ENCODE measurements at places on chromosomes 16 and 17. TPM values are rescaled to one million over a fixed set of nuclear protein-coding genes. Genes with fewer than 3 reads are reported as not detected.

CCDC144A gene
- total RNA-seq = 0.11 TPM

KRTAP9-2 gene
- not detected for total RNA-seq

DNA sequence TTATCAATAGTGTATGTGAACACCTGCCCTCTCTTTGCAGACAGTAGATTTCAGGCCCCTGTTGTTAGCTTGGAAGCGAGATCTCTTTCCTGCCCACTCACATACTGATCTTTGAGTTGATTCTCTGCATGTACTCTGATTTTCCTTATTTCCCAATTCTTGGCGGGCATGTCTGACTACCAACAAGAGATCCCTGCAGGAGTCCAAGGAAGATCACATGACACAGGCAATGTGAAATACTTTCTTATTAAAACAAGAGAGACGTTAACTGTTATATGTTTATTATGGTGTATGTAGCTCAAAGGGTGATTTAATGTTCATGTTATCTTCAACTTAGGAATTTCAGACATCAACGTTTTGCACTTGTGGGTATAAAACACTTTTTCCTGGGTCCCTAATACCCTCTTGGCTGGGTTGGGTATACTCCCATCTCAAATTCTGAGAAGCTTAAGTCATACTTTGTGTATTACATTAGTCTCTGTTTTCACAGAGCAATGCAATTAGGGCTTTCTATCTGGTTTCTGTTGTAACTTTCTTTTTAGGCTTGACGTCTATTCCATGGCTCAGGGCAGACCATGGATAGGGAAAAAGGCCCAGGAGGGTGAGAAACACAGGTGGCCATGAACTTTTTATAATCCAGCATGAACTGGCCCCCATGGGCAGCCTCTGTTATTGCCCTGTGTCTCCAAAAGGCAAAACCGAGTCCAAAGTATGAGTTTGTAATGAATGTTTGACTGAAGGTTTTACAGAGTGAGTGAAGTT, 32.2 kb downstream of the HSD17B2 start:
- H3K36me3 ChIP-seq = no peaks in the 10 kb centered on the region
- peaks cover 21% of the 10 kb centered on the region for H3K4me1 ChIP-seq
- H3K4me3 ChIP-seq = no peak overlapping the region
- H3K27me3 ChIP-seq = no peaks in the 10 kb centered on the region
- no peak for DNase-seq

GRCh38 chr16:79170555-79171246, 429.8 kb downstream of the MAF start:
- no peak for DNase-seq
- H3K27me3 ChIP-seq = no peaks in the 10 kb centered on the region
- peaks cover 17% of the 10 kb centered on the region for H3K4me1 ChIP-seq

- H3K4me3 ChIP-seq = no peak overlapping the region
- H3K27ac ChIP-seq = peak overlapping the region; percentile 50
- H3K36me3 ChIP-seq = no peaks in the 10 kb centered on the region
- no peaks in the 10 kb centered on the region for H3K27me3 ChIP-seq
These were observed 122.5 kb upstream of the CACNG5 start for GRCh38 chr17:66712453-66712852.

- no peak overlapping the region for H3K27ac ChIP-seq
- no peaks in the 10 kb centered on the region for H3K4me1 ChIP-seq
- no peaks in the 10 kb centered on the region for H3K27me3 ChIP-seq
- no peak for DNase-seq
- no peaks in the 10 kb centered on the region for H3K36me3 ChIP-seq
- H3K4me3 ChIP-seq = no peak overlapping the region
These were observed 82.1 kb upstream of the GNAO1 start for GRCh38 chr16:56109205-56109604.

DNA sequence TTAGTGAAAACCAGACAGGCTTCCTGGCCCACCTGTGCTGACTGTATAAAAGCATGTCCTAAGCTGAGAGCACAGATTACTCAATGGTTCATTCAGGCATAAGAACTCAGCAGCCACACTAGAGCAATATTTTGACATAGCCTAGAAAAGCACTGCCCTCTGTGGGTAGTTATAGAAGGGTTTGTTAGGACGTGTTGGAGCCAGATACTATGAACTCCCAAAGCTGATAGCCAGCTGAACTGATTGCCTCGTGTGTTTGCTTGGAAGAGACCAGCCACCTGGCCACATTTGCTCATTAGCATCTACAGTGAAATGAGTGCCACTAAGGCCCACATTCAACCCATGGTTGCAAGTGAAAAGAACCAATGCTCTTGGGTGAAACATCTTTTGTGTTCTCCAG, 30.8 kb upstream of the ABCA5 start:
- no peaks in the 10 kb centered on the region for H3K4me1 ChIP-seq
- no peak overlapping the region for H3K27ac ChIP-seq

GRCh38 chr16:17944345-17944744, 392.2 kb downstream of the NPIPA8 start:
- no peaks in the 10 kb centered on the region for H3K27me3 ChIP-seq
- DNase-seq = no peak
- H3K4me3 ChIP-seq = no peak overlapping the region
- H3K36me3 ChIP-seq = no peaks in the 10 kb centered on the region

DNA sequence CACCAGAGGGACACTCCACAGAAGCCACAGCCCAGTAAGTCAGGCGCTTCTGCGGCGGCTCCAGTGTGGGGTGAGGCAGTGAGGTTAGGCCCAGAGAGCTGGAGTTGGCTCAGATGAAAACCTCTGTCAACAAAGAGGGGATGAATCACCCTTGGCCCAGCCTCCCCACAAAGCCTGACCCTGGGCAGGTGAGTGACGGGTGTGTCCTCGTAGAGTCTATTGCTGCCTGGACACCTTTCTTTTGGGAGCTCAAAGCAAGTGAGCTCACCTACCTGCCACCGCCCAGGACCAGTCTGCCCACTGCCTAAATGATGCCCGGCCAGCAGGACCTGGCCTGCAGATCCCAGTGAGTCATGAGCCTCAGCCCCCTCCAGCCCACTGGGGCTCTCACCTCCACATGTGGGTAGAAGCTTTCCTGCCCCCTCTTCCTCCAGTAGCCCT, 24.9 kb upstream of the DBNDD1 start:
- H3K27ac ChIP-seq = peak overlapping the region; percentile 85
- DNase-seq = no peak
- H3K4me1 ChIP-seq = peaks cover 60% of the 10 kb centered on the region
- no peaks in the 10 kb centered on the region for H3K27me3 ChIP-seq
- H3K4me3 ChIP-seq = no peak overlapping the region

GRCh38 chr16:30775131-30775391, 11.9 kb downstream of the ZNF629 start:
- peaks cover 47% of the 10 kb centered on the region for H3K4me1 ChIP-seq
- H3K27ac ChIP-seq = peak overlapping the region; percentile 84
- peak overlapping the region; percentile 81 for H3K4me3 ChIP-seq
- DNase-seq = no peak

- H3K36me3 ChIP-seq = no peaks in the 10 kb centered on the region
- no peaks in the 10 kb centered on the region for H3K4me1 ChIP-seq
These were observed 141.7 kb upstream of the ANKFN1 start for GRCh38 chr17:56011406-56012131.

DNA sequence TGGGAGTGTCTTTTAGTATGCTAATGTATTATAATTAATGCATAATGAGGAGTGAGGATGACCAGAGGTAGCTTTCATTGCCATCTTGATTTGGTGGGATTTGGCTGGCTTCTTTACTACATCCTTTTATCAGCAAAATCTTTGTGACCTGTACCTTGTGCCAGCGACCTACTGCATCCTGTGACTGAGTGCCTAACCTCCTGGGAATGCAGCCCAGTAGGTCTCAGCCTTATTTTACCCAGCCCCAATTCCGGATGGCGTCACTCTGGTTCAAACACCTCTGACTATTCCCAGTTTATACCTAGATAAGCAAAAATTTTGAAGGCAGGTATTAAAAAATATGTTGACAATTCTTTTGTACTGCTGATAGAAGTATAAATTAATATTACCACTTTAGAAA, 10.5 kb upstream of the BLMH start:
- H3K27ac ChIP-seq = no peak overlapping the region
- H3K4me1 ChIP-seq = no peaks in the 10 kb centered on the region
- no peak overlapping the region for H3K4me3 ChIP-seq
- no peaks in the 10 kb centered on the region for H3K27me3 ChIP-seq
- DNase-seq = no peak
- H3K36me3 ChIP-seq = no peaks in the 10 kb centered on the region

DNA sequence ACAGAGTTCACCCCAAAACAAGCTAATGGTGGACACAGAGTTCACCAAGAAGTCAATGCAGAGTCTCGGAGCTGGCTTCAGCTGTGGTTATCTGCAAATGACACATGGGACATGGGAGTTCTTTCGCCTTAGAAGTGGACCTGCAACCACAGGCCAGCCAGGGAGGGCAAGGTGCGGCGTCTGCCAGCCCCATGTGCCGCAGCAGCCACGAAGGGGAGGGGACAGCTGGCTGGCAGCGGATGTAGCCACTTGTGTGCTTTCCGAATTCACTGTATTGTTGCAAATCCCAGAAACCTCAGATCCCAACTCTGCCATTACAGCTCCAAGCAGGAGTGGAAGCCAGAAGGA, 24.8 kb downstream of the LMF1 start:
- H3K4me3 ChIP-seq = no peak overlapping the region
- H3K4me1 ChIP-seq = no peaks in the 10 kb centered on the region
- no peak overlapping the region for H3K27ac ChIP-seq
- peaks cover 60% of the 10 kb centered on the region for H3K36me3 ChIP-seq
- DNase-seq = no peak
- no peaks in the 10 kb centered on the region for H3K27me3 ChIP-seq
